ENCODE measurements at places on chromosomes 2 and 18.

GRCh38 chr2:24791452-24791851 lies 1.7 kb downstream of the PTRHD1 start:
- no peak for DNase-seq
- H3K4me1 ChIP-seq = peaks cover 8% of the 10 kb centered on the region
- H3K27ac ChIP-seq = no peak overlapping the region
- H3K4me3 ChIP-seq = no peak overlapping the region
- no peaks in the 10 kb centered on the region for H3K27me3 ChIP-seq

DNA sequence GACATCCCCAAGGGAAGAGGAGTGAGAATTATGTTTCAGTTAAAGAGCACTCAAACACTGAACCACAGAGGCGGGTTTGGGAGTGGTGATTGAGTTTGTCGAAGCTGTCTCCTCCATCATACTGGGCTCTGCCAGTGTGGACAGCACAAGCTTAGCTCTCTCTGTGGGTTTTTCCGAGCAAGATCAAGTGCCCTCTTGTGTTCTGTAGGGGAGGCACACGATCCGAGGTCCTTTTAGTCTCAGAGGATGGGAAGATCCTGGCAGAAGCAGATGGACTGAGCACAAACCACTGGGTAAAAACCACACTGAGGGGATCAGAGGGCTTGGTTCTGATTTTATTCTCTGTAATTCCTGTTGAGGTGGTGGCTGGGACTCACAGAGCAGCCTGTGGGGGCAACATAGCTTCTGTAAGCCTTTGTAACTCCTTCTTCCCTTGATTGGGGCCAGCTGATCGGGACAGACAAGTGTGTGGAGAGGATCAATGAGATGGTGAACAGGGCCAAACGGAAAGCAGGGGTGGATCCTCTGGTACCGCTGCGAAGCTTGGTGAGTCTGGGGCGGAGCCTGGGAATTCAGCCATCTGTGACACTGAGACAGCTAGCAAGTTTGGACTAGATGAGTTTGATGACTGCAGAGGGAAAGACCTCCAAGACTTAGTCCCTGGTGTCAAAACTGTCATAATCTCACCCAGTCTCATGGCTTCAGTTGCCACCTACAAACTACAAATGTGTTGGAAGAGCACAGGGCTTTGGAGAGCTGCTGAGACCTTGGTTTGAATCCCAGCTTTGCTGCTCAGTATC lies 2.0 kb downstream of the NAGK start:
- peaks cover 22% of the 10 kb centered on the region for H3K4me1 ChIP-seq
- no peaks in the 10 kb centered on the region for H3K27me3 ChIP-seq
- H3K4me3 ChIP-seq = no peak overlapping the region
- no peak for DNase-seq

DNA sequence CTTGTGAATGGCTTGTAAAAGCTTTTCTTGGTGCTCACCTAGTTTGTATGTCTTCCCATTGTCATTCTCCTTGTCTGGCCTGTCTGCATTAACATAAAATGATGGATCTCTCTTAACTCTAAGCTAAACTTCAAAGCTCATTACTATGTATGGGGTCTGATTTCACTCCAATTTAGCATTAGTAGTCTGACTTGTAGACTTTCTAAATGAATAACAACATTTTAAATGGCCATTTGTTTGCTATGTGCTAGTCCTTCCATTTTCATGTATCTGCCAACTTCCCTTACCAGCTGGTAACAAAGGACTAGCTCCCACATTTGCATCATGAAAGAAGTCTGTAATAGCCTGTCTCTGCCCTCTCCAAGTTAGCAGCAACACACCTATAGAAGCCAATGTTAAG lies 324.2 kb upstream of the RGPD4 start:
- H3K4me1 ChIP-seq = no peaks in the 10 kb centered on the region
- no peak overlapping the region for H3K4me3 ChIP-seq
- H3K36me3 ChIP-seq = no peaks in the 10 kb centered on the region
- DNase-seq = no peak
- no peak overlapping the region for H3K27ac ChIP-seq
- H3K27me3 ChIP-seq = no peaks in the 10 kb centered on the region

GRCh38 chr18:12062974-12063373 lies 30.7 kb upstream of the ANKRD62 start:
- no peaks in the 10 kb centered on the region for H3K27me3 ChIP-seq
- no peaks in the 10 kb centered on the region for H3K4me1 ChIP-seq
- H3K36me3 ChIP-seq = no peaks in the 10 kb centered on the region
- DNase-seq = no peak
- no peak overlapping the region for H3K4me3 ChIP-seq

DNA sequence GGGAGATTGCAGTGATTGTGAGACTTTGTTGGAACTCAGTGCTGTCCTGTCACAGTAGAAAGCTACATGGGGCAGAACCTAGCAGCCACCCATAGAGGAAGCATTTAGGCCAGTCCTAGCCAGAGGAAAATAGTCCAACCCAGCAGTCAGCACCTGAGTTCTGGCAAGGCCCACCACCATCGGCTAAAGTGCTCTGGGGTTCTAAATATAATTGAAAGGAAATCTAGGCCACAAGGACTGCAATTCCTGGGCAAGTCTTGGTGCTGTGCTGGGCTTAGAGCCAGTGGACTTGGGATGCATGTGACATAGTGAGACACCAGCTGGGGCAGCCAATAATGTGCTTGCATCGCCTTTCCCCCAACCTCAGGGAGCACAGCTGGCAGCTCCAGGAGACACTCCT lies 28.9 kb upstream of the ACTR2 start:
- no peak for DNase-seq
- H3K4me1 ChIP-seq = no peaks in the 10 kb centered on the region
- H3K36me3 ChIP-seq = no peaks in the 10 kb centered on the region
- no peaks in the 10 kb centered on the region for H3K27me3 ChIP-seq

DNA sequence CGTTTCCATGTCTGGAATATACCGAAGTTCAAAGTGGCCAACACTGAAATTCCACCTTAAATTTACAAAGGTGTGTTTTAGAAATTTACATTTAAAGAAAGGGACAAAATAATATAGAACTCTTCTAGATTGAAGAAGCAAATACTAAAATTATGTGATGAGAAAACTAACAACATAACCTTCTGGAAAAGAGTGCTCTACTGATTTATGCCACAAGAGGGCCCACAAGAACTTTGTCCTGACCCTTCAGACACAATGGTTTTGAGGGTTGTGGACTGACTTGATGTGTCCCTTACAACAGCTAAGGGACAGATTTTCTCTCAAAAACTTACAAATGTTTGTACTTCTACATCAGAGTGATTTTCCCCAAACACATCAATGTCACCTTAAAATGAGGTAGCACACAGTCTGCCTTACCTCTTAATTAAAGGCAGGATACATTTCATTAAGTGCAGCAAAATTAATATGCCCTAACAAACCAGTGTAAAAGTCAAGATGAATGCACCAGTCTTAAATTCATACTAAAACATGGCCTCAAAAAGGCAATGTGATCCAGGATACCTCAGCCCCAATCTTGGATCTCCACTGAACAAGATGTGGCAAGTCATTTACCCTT lies 36.2 kb downstream of the EIF2AK3 start:
- no peak overlapping the region for H3K4me3 ChIP-seq
- no peak overlapping the region for H3K27ac ChIP-seq
- H3K27me3 ChIP-seq = no peaks in the 10 kb centered on the region
- no peaks in the 10 kb centered on the region for H3K4me1 ChIP-seq
- H3K36me3 ChIP-seq = peaks cover 30% of the 10 kb centered on the region
- peak; percentile 67 for DNase-seq

DNA sequence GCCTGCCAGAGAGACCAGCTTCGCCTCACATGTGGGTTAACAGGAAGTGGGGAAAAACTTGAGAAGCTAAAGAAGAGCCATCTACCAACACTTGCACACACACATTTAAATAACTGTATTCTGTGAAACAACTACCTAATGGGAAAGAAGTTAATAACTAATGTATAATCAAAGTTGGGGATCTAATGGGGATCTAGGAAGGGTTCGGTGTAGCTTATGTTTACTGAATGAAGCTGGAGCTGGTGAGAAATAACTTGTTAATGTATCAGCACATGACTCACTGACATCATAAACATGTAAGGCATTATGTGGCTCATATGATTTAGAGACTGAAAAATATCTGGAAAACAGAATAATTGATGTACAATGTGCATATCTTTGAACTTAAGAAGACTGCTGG lies 421.3 kb upstream of the NXPH2 start:
- H3K27me3 ChIP-seq = no peaks in the 10 kb centered on the region
- DNase-seq = no peak
- H3K36me3 ChIP-seq = no peaks in the 10 kb centered on the region
- no peak overlapping the region for H3K27ac ChIP-seq

DNA sequence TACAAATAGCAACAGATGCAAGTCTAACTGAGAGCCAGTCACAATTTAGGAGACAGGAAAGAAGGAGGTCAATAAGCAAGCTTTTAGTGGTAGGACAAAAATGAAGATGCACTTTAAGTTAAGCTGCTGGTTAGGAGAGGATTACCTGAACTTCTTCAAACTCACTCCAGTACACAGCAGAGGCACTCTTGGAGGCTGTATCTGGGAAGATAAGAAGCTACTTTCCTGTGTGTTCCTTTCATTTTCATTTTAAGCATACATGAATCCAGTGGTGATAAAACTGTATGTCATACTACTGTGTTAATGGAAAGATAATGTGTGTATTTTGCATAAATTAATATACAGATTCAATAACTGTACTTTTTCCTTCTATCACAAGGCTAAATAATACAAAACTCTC lies 49.6 kb downstream of the HYCC2 start:
- no peak overlapping the region for H3K4me3 ChIP-seq
- no peak overlapping the region for H3K27ac ChIP-seq
- DNase-seq = no peak
- H3K27me3 ChIP-seq = no peaks in the 10 kb centered on the region

- no peaks in the 10 kb centered on the region for H3K27me3 ChIP-seq
- no peaks in the 10 kb centered on the region for H3K36me3 ChIP-seq
Observed at GRCh38 chr18:35522130-35522959, 24.6 kb upstream of the INO80C start.

DNA sequence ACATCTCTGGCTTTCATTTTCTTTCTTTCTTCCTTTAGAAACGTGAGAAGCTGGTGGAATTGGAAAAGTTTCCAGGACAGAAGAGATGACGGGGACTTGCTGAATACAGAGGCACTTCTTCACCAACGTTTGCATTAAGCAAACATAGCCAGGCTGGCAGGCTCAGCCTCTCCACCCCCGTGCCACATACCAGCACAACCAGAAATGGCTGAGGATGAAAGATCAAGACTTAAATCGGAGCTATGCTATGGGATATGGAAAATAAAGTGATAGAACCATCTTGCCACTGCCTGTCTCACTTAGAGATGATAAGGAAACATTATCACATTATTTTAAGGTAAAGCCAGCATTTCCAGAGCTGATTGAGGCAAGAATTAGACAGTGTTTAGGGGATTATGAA lies 483.3 kb downstream of the BCL11A start:
- no peaks in the 10 kb centered on the region for H3K4me1 ChIP-seq
- no peak for DNase-seq
- no peaks in the 10 kb centered on the region for H3K36me3 ChIP-seq
- no peak overlapping the region for H3K27ac ChIP-seq

- no peaks in the 10 kb centered on the region for H3K4me1 ChIP-seq
- no peak for DNase-seq
- no peaks in the 10 kb centered on the region for H3K36me3 ChIP-seq
- no peak overlapping the region for H3K27ac ChIP-seq
- no peaks in the 10 kb centered on the region for H3K27me3 ChIP-seq
Observed at GRCh38 chr2:32260376-32260775, 4.3 kb downstream of the NLRC4 start.

DNA sequence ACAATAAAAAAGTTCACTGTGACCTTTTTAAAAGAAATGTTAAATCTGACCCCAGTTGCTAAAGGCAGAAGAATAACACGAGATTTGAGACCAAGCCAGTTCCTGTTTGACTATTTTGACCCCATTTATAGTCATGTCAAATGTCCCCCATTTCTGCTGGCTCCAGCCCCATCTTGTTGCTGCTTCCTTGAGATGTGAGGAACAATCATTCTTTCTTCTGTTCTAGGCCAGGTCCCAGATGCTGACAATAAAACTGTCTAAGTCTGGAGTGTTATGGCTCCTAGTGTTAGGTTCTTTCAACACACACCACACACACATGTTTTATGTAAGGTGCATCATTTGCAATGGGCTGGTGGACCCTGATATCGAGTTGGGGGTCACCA lies 92.0 kb upstream of the CYP1B1 start:
- H3K4me3 ChIP-seq = no peak overlapping the region
- no peaks in the 10 kb centered on the region for H3K27me3 ChIP-seq
- H3K36me3 ChIP-seq = no peaks in the 10 kb centered on the region
- no peaks in the 10 kb centered on the region for H3K4me1 ChIP-seq

DNA sequence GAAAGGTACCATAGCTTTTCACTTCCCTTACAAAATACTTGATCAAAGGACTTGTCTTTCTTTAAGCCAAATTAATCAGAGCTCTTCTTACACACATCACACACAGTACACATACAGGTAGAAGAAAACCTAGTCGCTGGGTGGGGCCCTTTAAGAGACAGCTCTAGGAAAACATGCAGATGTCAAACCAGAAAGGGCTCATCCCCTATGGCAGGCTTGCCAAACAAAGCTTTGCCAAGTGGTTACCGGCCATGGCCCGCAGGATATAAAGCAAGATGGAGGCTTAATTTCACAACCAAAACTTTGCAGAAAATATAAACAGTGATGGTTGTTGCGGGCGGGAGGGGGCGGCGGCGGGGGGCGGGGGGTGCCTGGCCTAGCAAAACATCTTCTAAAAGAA lies 2156.0 kb upstream of the PIK3C3 start:
- no peak overlapping the region for H3K27ac ChIP-seq
- no peak for DNase-seq
- H3K36me3 ChIP-seq = no peaks in the 10 kb centered on the region

GRCh38 chr2:69565431-69565839 lies 78.1 kb downstream of the AAK1 start:
- DNase-seq = no peak
- H3K4me3 ChIP-seq = no peak overlapping the region
- H3K4me1 ChIP-seq = no peaks in the 10 kb centered on the region
- H3K27ac ChIP-seq = no peak overlapping the region

DNA sequence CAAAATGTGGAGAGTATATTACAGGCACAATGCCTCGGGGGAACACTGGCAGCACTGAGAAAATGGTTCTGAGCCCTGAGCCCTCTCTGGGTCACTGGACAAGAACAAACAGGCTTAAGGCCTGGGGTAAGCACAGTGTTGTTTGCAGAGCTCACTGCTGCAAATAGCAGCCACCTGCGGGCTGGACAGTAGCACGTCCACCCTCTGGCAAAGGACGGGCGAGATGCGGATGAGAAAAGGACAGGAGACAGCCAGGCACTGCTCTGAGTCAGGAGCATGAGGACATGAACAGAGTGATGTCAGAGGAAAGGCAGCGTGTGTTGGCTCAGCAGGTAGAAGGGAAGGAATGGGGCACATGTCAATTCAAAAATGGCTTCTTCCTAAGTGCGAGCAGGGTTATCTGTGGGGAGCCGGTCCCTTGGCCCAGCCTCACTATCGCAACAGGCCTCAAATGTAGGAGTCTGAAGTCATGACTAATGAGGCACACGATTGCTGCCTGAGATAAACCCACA lies 25.9 kb upstream of the NEB start:
- no peaks in the 10 kb centered on the region for H3K4me1 ChIP-seq
- no peak overlapping the region for H3K27ac ChIP-seq
- H3K27me3 ChIP-seq = no peaks in the 10 kb centered on the region
- no peaks in the 10 kb centered on the region for H3K36me3 ChIP-seq
- no peak overlapping the region for H3K4me3 ChIP-seq

GRCh38 chr2:157698430-157698829 lies 69.8 kb upstream of the ACVR1C start:
- H3K4me3 ChIP-seq = no peak overlapping the region
- H3K36me3 ChIP-seq = no peaks in the 10 kb centered on the region
- H3K4me1 ChIP-seq = no peaks in the 10 kb centered on the region

Data from ascending aorta (tissue), 2 donors.